ENCODE measurements at places on chromosomes 4 and X. TPM values are rescaled to one million over a fixed set of nuclear protein-coding genes. Genes with fewer than 3 reads are reported as not detected.

DNA sequence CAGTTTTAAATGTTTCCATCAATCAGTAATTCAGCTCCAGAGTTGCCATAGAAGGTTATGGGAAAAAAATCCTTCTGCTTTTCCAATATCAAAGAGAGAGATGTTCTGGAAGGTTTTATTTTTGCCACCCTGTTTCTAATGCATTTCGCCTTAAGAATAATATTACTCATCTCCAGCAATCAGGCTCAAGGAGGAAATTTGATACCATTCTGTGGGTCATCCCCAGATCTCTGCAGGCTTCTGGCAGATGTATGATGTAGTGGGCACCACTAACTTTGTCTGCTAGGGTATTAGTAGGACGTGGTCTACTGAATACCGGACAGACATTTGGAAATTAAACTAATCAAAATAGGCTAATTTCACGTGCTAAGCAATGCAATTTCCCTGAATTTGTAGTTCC lies 645.4 kb upstream of the TENM3 start:
- DNase-seq = no peak

DNA sequence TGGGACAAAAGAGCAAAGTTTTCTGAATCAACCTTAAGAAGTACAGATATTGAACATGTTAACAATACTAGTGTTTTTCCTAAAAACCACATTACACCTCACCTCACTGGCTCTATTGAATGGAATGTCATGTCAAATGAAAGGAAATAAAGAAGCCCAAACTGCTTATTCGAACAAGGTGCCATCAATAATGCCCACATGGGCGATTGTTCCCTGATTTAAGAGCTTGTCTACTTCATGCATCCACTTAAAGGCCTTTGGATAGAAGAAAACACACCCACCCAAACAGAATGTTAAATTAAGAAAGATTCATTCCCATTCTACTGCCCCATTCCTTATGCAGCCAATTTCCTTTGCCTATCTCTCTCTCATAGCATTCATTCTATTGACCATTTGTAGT lies 118.5 kb upstream of the PAQR3 start:
- no peak for DNase-seq

Gene CXCL11
- total RNA-seq = not detected

- no peak for DNase-seq
Observed at GRCh38 chr4:26484032-26484515, 6.2 kb downstream of the CCKAR start.

- no peak for DNase-seq
Observed at GRCh38 chr4:59500103-59500502, 1700.0 kb upstream of the ADGRL3 start.

All from PC-9 (cell line).